Cerebellum (tissue), 4 donors: ENCODE measurements at places on chromosomes 2 and 18. TPM values are rescaled to one million over a fixed set of nuclear protein-coding genes. Genes with fewer than 3 reads are reported as not detected.

DNA sequence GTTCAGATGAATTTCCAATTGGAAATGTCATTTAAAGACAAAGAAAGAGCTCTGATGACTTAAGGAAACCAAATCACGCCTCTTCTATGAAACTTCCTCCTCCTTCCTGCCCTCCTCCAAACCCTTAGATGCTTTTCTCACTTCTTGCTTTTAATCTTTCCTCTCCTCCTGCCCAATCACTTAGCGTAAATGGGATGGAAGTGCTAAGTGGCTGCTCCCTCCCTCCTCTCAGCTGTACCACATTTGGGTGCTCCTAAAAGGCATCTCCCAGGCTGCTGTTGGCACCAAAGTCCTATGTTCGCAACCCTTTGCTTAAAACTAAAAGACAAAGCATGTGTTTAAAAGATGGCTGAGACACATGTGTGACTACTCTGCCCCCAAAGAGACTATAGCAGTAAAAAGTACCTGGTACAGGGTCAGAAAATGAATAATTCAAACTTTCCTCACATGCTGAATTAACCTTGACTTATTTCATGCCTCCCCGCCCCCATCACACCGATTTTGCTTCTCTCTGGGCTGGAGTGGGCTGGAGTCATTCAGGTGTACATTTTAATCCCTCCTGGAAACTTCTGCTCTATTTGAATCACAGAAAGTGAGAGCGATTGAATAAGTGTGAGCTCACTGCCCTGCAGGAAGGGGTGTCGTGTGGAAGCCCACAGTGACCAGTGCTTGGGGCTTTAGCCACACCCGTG lies 59.2 kb upstream of the KLF7 start:
- no peak for DNase-seq

Gene NCKAP5
- total RNA-seq: 25.3 TPM

DNA sequence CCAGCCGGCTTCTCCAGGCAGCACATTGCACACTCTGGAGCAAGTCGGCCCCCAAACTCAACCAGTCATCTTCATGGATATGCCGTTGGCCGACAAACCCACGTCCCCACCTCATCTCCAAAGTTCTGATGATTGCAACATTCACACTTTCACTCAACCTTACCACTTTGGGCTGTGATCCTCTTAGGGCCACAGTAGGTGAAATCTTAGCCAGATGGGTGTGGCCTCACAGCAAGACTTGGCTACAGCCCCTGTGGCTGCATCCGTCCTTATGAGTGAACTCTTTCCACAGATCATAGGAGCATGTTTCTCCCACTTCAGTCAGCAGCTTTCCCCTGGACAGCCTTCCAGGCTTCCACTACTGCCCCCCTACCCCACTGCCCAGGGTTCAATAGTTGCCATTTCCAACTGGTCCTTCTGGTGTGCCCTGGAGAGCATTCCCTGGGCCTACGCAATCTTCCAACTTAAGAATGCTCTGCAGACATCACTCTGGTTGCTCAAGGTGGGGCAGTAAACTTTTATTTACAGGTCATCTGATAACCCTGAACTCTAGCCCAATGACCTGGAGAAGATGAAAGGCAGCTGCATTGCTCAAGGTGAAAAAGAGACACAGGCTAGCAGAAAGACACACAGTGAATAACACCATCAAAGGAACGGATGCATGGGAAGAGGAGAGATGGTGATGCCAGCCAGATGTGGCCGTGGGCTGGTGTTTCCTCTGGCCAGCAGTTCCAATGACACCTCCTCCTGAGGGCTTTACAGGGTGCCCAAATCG lies 34.5 kb downstream of the ARL4C start:
- DNase-seq: no peak

Gene MRPL19
- 40.3 TPM for total RNA-seq

Gene SMYD5
- total RNA-seq: 19.3 TPM

DNA sequence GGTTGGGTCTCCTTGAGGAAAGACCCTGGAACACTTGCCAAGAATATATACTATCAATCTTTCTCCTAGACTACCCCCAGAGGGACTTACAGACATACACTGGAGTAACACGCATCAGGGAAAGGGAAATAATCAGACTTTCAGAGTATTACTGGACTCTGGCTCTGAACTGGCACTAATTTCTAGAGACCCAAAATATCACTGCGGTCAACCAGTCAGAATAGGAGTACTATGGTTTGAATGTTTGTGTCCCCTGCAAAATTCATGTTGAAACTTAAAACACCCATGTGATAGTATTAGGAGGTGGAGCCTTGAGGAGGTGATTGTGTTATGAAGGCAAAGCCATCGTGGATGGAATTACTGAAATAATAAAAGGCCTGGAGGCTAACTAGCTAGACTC lies 323.7 kb downstream of the EN1 start:
- no peak for DNase-seq

GRCh38 chr2:33476131-33476792 lies at the start of gene RASGRP3:
RASGRP3 (plus strand) TSS chr2:33476649; CDS start chr2:33515137, 38,488 bp downstream.
- DNase-seq: no peak

- no peak for DNase-seq
These were observed 84.4 kb downstream of the TGOLN2 start for GRCh38 chr2:85243101-85244072.

DNA sequence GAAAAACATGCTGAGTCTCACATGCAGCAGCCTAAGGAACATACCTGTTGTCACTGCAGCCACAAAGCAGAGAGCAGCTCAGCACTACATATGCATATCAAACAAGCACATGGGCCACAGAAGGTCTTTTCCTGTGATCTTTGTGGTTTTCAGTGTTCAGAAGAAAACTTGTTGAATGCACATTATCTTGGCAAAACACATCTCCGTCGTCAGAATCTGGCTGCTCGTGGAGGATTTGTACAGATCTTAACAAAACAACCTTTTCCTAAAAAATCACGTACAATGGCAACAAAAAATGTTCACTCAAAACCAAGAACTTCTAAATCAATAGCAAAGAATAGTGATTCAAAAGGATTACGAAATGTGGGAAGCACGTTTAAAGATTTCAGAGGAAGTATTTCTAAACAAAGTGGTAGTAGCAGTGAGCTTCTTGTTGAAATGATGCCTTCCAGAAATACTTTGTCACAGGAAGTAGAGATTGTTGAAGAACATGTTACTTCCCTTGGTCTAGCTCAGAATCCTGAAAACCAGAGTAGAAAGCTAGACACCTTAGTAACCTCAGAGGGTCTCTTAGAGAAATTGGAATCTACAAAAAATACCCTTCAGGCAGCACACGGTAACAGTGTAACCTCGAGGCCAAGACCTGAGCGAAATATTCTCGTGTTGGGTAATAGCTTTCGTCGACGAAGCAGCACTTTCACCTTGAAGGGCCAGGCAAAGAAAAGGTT lies 34.1 kb downstream of the ZNF407 start:
- no peak for DNase-seq

DNA sequence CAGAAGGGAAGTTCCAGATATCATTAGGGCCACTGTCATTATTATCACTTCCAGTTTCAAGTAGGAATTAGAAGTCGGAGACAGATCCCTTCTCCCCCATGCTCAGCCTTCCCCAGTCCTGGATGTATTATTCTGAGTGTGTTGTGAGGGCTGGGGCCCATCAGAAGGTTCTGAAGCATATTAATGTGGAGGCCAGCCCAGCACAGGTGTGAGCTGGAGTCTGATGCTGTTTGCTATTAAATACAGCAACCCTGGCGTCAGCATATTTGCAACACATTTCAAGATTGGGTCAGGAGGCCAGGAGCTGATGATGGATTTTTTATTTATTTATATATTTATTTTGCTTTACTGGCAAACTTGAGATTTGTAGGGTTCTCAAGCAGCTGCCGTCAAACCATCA lies 195.2 kb downstream of the NRP2 start:
- DNase-seq: no peak

Gene SGPP2
- 3.1 TPM for total RNA-seq

DNA sequence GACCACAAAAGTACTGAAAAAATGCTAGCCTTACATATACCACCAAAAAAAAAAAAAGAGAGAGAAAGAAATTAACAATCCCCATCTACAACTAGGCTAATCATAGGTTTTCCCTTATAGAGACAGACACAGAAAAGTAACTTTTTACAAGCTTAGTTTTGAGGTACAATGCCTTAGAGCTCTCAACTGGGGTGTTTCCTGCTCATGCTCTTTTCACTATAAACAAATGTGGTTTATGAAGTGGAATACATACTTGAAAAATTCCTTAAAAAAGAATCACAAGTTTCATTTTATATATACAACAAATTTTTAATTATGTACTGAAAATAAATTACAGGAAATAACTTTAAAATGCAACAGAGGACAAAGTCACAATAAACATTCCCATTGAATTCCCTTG lies 82.5 kb downstream of the ATL2 start:
- DNase-seq: no peak

DNA sequence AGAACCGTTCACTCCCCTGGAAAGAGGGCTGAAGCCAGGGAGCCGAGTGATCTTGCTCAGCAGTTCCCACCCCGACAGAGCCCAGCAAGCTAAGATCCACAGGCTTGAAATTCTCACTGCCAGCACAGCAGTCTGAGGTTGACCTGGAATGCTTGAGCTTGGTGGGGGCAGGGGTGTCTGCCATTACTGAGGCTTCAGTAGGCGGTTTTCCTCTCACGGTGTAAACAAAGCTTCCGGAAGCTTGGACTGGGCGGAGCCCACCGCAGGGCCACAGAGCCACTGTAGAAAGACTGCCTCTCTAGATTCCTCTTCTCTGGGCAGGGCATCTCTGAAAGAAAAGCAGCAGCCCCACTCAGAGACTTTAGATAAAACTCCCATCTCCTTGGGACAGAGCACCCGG lies 180.8 kb downstream of the WDR7 start:
- no peak for DNase-seq

Gene CRACDL
- 2.9 TPM for total RNA-seq

GRCh38 chr18:52310651-52311050 lies 29.3 kb upstream of the DCC start:
- DNase-seq: no peak

Gene TEKT4
- total RNA-seq: 0.27 TPM

DNA sequence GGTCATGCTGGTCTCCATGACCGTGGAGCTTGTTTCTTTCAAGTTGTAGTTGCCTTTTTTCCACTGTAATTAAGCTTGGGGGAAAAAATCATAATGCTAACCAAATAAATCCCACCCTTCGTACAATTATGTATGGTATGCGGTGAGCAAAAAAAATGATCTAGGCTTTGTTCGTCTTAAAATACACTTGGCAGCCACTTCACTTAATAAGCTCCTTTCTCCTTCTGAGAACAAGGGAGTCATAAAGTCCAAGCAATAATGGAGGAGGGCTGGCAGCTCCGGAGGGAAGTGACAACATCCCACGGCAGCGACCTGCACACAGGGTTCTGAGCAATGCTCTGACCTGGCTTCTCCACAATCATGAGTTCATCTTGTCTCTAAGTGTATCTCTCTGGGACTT lies 91.2 kb upstream of the KLHL29 start:
- no peak for DNase-seq
